ENCODE measurements at places on chromosomes 3 and 15.

GRCh38 chr15:54481819-54482218, 503.6 kb downstream of the UNC13C start:
- no peak for DNase-seq

- DNase-seq = no peak
These were observed 62.0 kb upstream of the ZBTB38 start for GRCh38 chr3:141306276-141306675.

GRCh38 chr3:123779655-123780231, 104.4 kb downstream of the MYLK start:
- no peak for DNase-seq

GRCh38 chr3:167874671-167875372, 139.3 kb downstream of the SERPINI1 start:
- no peak for DNase-seq

Data from GM04503 (cell line).